ENCODE measurements at places on chromosomes 4 and X. TPM values are rescaled to one million over a fixed set of nuclear protein-coding genes. Genes with fewer than 3 reads are reported as not detected.
A peak's percentile ranks its signal among the peaks of the same experiment; 100 is the strongest.

GRCh38 chr4:18397681-18398390 is 376.3 kb upstream of the LCORL start:
- no peak for DNase-seq

- DNase-seq = no peak
Observed at GRCh38 chr4:148164557-148164956, 277.7 kb downstream of the NR3C2 start.

DNA sequence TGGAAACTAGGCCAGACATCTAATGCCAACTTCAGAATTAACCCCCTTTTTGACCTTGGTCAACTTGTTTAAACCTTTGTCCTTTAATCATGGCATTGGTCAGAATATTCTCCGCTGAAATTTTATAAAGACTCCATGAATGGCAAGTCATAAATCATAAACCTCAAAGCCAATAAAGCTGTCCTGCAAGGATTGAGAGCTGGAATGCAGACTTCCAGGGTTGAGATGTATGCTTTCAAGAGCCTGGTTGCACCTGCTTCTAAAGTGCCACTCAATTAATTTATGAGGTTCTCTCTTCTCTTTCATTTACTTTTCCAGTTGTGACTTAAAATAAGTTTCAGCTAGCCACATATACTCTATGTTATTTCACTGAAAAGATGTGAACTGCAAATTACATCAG is 136.2 kb upstream of the HCCS start:
- DNase-seq = no peak

GRCh38 chr4:35461931-35462659 is 782.2 kb downstream of the ARAP2 start:
- peak; percentile 1 for DNase-seq

The MAGEA2 gene
- not detected for polyA plus RNA-seq

DNA sequence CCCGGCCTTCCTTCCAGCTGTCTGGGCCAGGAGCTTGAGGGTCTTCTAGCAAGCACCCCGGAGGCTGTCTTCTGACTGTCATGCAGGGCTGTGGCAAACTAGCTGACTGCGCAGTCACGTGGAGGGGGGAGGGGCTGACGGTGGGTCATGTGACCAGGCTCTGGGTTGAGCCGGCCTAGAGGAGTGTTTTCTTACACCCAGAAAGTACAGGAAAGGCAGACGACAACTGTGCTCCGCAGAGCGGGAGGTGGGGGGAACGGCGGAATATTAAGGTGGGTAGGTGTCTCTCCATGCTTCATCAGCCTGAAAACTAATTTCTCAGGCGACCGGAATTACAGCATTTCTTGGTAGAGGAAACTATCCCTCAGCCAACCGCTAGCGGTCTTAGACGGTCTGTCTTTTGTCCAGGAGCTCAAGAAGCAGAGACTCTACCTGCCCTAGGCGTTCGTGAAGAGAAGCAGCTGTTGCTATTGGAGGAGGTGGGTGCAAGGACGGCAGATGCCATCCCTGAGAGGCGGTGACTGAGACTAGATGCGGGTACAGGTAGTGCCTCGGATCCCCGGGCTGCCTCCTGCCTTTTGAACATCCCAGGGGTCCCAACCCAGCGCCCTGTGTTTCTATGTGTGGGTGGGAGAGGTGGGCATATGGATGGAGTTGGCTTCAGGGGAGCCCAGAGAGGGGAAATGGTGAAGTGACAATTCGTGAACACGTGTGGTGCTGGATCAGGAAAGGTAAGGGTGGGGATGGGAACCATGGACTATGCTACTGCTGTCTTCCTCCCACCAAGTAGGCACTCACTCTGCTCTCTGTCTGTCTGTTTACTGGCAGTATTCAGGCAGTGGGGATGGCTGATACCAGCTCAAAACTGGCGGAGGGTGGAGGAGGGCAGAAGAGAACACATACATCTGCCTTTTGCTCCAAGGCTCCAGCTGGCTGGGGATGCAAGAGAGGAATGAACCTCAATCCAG is 8.8 kb downstream of the GPRASP1 start:
- peak; percentile 48 for DNase-seq

- peak; percentile 51 for DNase-seq
Observed at GRCh38 chr4:158139086-158139485, 33.7 kb downstream of the GASK1B start.

The FHIP1A gene
- polyA plus RNA-seq = 0.93 TPM

GRCh38 chrX:39724544-39724943 is 373.2 kb downstream of the BCOR start:
- DNase-seq = no peak

GRCh38 chrX:119155416-119156035 is 27.9 kb upstream of the KIAA1210 start:
- peak; percentile 3 for DNase-seq

All from foreskin keratinocyte (primary cell).